ENCODE measurements at places on chromosomes 12 and 14.

DNA sequence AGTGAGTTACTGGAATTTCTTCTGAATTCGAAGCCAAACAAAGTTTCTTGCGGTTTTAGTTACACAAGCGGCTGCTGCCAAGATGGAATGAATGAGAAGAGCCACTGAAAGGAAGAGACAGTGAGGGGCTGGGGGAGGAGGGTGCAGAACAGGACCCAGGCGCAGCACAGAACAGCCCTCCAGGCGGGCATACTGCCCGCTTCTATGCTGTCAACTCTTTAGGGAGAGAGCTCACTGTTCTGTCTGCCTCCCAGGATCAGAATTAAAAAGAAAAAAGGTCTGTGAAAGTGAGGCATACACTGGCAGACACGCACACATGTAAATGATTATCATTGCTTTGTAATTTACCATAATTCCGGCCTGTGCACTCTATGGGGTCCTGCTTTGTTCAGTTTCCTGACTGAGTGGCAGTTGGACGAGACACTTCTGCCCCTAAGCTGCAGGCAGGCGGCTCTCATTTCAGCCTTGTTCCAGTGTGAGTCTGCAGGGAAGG is 231.6 kb downstream of the CACNA1C start:
- no peak for DNase-seq

GRCh38 chr12:50022903-50023302 is 2.4 kb downstream of the RACGAP1 start:
- no peak for DNase-seq

DNA sequence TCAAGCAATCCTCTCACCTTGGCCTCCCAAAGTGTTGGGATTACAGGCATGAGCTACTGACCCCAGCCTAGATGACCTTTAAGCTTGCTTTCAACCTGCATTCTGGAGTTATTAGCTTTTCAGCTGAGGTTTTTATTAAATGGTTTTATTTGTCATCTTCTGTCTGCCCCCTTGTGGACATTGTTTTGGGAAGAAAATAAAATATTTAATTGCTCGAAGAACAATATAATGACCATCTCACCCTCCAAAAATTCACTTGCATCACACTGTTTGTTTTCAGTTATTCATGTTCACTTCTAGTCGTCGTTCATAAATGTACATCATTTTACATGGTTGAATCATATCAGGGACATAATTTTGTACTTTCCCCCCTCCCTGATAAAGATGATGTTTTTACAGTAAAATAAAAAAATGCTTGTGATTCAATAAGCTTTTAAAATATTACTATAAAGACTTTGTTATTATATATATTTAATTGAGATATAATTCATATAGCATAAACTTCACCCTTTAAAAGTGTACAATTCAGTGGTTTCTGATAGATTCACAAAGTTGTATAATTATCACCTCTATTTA is 10.1 kb upstream of the SPATS2 start:
- peak; percentile 25 for DNase-seq

DNA sequence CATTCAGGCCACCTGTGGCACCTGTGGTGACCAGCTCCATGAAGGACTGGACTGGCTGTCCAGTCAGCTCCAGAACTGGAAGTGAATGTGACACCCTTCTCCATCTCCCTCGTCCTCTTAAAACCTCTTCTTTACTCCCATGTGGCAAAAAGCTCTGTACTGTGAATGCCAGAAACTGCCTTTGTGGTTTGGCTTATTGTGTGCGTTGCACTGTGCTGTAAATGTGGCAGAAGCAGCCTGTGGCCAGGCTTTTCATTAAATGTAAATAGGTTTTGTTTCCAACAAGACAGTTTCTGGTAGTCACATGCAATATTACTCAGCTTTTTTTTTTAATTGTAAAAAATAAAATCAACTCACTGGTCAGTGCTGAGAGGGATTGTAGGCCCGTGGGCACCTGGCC is 453.7 kb downstream of the ATP23 start:
- no peak for DNase-seq

GRCh38 chr12:120684523-120684932 is 2.4 kb upstream of the MLEC start:
- DNase-seq: no peak

DNA sequence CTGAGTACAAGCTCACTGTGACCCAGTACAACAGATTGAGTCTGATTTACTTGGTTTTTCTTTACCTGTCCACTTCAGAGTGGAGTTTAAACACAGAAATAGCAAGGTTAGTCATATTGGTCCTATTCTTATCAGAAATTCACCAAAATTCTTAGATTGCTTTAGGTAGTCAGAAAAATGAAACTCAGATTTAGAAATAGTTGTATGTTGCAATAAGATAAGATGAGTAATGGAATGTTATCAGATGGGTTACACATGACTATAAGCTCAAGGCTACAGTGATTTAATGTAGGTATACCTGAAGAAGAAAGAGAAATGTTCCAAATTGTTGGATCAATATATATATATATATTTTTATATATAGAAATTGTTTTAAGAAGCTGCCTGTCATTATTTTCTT is 524.1 kb downstream of the LRFN5 start:
- DNase-seq: no peak

GRCh38 chr14:27612121-27612520 is 1014.3 kb upstream of the NOVA1 start:
- no peak for DNase-seq

GRCh38 chr14:37253905-37254304 is 56.2 kb downstream of the MIPOL1 start:
- DNase-seq: no peak

DNA sequence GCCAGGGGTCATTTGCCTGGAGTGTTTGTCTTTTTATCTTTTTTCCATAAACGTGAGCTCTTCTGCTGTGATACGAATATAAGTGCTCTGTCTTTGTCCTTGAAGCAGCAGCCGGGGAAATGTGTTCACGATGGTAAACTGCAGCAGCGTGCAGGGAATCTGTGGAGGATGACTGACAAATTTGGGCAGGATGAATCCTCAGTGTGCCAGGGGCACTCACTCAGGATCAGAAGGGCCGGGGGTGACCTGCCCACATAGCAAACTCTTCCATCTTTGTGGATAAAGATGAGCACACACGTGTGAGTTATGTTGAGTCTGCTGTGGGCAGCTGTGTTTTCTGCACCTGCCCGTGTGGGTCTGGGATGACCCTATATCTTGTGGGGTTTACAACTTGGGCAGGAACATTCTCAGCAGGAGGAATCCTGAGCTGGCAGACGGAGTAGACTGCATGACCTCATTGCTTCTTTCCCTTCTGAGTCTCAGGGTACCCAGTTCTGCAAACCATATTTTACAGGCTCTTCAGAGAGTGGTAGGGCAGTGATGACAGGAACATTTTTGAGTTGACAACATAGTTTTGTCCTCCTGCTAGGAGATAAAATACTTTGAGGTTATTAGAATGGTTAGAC is 711 bp downstream of the ANO4 start:
- DNase-seq: no peak

- peak; percentile 50 for DNase-seq
Observed at GRCh38 chr14:24411443-24412389, 12.9 kb downstream of the NYNRIN start.

DNA sequence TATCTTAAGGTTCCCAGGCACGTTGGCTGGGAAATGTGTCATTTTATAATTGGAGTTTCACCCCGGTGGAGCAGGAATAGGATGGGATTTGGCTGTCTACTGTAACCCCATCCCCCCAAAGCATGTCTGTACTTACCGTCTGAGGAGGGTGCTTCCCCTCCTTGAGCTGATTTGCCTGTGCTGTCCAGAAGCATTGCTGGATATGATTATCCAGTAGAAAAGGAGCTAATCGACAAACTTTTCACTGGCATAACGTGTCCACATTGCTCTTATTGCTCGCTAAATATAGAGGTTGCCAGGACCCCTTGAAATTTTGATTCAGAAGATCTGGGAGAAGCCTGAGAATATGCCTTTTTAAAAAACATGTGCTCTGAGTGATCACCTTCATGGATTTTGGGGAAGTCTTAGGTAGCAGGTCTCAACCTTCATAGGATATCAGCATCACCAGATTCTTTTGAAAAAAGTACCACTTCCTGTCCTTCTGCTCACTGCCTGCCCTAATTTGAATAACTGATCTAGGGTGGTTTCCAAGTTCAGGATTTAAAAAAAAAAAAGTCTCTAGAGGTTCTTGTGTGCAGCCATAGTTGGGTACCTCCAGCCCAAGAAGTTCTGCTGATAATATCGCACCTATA is 80.4 kb upstream of the KCNA1 start:
- DNase-seq: no peak

DNA sequence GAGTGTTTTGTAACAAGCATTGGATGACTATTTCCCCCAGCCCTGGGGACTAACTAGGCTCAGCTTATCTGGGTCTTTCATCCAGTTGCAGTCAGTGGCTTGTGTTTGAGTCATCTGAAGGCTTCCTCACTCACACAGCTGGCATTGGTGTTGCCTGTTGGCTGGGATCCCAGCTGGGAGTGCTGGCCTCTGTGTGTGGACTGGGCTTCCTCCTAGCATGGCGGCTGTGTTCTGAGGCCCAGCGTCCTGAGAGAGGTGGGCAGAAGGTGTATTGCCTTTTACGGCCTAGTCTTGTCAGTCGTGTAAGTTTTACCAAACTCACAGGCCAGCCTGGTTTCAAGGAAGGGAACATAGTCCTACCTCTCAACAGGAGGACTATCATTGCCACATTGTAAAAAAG is 28.3 kb upstream of the PPP2R5C start:
- no peak for DNase-seq

GRCh38 chr12:25690996-25691864 is 138.1 kb upstream of the LMNTD1 start:
- no peak for DNase-seq

GRCh38 chr12:123061441-123062205 is 81.1 kb downstream of the ARL6IP4 start:
- no peak for DNase-seq

GRCh38 chr14:57871459-57872080 is 5.7 kb upstream of the SLC35F4 start:
- peak; percentile 67 for DNase-seq

- DNase-seq: no peak
Observed at GRCh38 chr12:92007787-92008186, 137.9 kb downstream of the BTG1 start.

GRCh38 chr12:109255377-109255776 is 53.7 kb downstream of the FOXN4 start:
- no peak for DNase-seq

- no peak for DNase-seq
Observed at GRCh38 chr14:54275997-54276725, 120.6 kb upstream of the CDKN3 start.

DNA sequence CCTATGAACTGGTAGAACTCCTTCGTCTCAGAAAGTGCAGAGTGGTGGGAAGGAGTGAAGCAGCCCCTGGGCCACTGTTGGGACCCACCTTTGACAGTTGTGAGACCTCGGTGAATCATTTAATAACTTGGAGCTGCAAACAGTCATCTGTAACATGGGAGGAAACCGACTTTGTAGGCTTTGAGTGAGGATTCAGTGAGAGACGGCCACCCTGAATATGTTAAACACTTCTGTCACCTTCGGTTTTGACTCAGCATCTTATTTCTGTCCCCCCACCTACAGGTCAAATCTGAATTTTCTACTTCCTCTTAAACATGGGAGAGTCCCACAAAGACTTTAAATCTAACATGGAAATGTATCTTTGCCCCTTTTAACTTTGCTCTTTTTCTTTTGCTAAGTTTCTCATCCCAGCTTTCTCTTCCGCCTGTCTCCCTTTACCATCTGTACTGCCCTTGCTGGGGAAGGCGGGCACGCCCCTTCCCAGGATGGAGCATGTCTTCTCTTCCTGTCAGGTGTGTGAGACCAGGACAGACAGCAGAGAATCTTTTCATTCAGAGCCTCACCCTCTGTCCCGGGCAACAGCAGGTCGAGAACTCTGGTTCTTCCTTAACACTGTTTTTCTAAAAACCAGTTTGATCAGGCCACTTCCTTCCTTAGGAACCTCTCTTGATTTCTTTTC is 37.1 kb downstream of the ZC3H14 start:
- no peak for DNase-seq

DNA sequence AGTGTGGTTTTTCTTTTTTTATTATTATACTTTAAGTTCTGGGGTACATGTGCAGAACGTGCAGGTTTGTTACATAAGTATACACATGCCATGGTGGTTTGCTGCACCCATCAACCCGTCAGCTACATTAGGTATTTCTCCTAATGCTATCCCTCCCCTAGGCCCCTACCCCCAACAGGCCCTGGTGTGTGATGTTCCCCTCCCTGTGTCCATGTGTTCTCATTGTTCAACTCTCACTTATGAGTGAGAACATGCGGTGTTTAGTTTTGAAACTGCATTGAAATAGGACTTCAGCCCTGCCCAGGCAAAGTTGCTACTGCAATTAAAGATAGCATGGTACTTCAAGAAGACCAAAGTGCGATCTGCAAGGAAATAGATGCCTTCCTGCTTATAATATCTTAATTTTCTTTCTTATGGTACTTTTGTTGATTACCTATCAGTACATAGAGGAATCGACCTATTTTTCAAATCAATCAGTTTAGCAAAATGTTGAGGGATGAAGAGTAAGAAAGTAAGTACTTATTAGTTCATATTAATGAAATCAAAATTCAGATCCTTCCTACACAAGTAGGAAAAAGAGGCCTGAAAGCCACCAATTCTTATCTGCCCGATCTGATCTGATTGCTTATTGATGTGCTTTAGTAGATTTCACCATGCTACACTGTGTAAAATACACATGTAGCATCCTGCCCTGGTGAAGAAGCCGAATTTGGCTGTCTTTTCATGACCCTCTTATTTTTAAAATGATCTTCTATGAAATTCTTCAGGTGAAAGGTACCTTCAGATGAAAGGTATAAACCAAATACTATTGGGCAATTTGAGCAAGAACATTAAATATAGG is 1.6 kb downstream of the LTA4H start:
- DNase-seq: no peak

DNA sequence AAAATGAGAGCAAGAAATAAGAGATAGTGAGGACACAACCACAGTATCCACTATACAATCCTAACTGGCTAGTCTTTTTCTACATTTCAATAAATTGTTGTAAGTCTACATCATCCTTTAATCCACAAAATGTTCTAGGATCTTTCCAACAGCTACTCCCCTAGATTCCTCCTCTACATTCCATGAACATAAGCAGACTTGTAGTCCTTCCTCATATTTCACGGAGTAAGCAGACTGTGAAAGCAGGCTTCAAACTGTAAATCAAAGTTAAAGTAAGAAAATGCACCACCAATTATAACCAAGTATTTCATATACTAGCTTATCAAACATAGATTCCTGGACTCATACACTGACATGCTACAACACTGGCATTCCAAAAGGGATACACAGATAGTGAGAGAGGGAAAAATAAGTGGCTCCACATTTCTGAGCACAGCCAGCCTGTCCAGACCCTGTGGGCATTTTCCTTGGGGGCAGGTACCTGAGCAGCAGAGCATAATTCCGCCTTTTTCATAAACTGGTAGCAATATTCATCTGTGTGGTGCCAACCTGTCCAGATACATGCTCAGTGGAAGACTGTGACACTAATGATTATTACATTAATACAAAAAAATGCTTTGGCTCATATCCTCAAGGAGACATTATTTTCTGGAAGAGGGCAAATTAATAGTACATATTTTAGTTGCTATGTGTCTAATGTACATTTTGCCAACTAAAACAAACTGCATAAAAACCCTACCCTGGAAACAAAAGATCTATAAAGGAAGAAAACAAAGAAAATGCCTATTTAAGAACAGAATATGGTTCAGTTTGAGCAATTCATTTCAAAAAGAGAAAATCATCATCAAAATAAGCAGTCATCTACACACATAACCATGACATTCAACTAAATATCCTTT is 113.3 kb upstream of the FSCB start:
- DNase-seq: no peak

Measured in cerebellum (tissue), 4 donors.